ENCODE measurements at places on chromosomes 1 and 21.

DNA sequence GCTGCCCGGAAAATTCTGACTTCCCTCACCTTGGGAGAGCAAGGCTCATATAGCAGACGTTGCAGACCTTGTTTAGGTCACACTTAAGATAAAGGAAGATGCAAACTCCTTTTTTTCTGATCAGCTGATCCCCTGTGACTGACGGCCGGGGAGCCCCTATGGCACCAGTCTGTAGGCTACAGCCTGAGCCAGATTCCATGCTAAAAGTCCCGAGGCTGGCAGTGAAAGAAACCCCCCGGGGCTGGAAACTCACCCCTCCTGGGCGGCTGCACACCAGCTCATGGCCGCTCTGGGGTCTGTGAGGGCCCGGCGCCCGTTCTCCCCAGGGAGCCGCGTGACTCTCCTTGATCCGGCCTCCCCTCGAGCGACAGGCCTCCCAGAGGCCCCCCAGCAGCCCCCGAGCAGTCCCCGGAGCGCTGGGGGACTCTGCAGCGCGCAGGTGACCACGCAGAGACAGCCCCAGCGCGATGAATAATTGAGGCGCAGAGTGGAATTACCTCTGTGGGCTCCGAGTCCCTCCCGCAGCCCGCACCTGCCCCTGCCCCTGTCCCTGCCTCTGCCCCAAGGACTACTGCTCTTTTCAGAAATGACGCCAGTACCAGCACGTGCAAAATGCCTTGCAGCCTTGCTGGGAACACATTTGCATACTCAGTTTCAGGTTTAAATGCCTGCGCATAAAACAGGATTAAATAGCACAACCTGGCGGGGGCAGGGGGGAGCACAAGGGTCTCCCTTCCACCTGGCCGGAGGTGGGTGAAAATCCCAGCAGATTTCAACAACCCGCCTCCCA, 62.6 kb upstream of the CLDN14 start:
- no peak for DNase-seq

- DNase-seq, result no peak
Measured at GRCh38 chr1:155485222-155485621, 77.4 kb downstream of the ASH1L start.

- DNase-seq, result no peak
Measured at GRCh38 chr21:38254970-38255369, 1.8 kb upstream of the KCNJ15 start.

DNA sequence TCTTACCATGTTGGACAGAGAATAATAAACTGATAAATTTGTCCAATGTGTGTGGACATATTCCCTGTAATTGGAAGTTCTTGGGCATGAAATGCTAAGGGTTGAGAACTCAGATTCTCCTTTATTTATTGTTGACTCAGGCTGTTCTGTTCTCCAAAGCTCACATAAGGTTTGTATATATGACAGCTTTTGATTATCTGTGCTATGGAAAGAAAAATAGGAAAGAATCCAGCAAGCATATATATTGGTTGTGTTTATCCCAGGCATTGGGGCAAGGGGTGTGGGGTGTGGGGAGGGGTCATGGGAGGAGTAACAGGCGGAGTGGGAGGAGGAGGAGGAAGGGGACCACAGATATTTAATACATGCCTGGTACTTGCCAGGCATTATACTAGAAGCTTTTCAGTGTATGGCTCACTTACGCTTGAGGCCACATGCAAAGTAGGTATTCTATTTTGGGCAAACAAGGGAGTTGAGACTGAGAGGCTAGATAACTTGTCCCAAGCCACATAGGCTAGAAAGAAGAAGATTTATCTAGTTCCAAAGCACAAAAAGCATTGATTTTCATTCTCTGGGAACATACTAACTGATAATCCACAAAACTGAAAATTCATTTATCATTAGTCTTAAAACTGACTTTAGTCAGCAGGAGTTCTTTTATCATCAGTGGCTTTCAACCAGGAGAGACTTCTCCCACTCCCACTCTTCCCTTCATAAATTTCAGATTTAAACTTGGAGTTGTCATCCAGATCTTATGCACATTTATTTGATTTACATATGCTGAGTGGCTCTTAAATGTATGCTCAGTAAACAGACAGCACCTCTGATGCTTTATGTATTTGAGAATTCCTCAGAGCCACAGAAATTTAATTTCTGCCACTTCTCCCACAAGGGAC, 27.2 kb downstream of the NGF start:
- no peak for DNase-seq

DNA sequence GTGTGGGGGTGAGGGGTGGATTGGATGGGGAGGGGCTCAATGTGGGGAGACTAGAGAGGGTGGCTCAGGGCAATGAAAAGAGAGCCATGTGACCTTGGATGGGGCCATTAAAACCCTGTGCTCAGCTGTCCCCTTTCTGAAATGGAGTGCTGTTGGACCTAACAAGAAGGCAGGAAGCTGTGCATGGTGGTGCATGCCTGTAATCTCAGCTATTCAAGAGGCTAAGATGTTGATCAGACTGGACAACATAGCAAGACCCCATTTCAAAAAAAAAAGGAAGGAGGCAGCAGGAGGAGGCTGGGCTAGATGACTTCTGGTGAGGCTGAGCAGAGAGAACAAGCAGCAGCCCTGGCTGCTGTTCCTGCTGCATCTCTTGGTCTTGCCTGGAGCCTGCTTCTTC, 7.0 kb downstream of the OPRD1 start:
- no peak for DNase-seq

GRCh38 chr1:184951788-184952187, 22.5 kb downstream of the NIBAN1 start:
- no peak for DNase-seq

Data from stimulated activated CD4-positive, alpha-beta T cell treated with anti-CD3 and anti-CD28 coated beads, Interleukin-12 subunit alpha, Interleukin-12 subunit beta, amount 100 ng/mL, for 48 hours (primary cell).